ENCODE measurements at places on chromosomes 13 and 19.

DNA sequence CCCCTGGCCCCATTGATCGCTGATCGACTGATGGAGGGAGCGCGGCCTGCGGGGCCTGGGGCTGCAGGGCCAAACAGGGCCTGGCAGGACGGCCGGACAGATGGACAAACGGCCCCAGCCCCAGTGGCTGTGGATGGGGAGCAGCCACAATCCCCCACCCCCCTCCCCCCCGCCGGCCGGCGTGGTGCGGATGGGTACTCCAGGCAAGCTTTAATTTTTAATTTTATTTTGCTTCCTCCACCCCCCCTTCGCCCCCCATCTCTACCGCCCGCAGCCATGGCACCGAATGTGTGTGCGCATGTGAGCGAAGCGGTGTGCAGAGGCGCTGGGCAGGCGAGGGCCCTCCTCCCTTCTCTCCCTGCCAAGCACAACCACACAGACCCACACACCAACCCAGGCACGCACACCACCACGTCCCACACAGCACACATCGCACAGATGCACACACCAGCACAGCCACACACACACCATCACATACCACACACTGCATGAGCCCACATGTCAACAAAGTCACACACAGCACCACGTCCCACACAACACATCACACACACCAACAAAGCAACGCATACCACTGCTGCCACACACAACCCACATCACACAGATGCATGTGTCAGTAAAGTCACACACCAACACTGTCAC is 12.4 kb downstream of the ERFL start:
- no peak for DNase-seq

GRCh38 chr13:51601601-51602565 is 17.6 kb downstream of the WDFY2 start:
- peak; percentile 60 for DNase-seq

- DNase-seq = no peak
Measured at GRCh38 chr13:73189776-73190175, 131.0 kb downstream of the KLF5 start.

DNA sequence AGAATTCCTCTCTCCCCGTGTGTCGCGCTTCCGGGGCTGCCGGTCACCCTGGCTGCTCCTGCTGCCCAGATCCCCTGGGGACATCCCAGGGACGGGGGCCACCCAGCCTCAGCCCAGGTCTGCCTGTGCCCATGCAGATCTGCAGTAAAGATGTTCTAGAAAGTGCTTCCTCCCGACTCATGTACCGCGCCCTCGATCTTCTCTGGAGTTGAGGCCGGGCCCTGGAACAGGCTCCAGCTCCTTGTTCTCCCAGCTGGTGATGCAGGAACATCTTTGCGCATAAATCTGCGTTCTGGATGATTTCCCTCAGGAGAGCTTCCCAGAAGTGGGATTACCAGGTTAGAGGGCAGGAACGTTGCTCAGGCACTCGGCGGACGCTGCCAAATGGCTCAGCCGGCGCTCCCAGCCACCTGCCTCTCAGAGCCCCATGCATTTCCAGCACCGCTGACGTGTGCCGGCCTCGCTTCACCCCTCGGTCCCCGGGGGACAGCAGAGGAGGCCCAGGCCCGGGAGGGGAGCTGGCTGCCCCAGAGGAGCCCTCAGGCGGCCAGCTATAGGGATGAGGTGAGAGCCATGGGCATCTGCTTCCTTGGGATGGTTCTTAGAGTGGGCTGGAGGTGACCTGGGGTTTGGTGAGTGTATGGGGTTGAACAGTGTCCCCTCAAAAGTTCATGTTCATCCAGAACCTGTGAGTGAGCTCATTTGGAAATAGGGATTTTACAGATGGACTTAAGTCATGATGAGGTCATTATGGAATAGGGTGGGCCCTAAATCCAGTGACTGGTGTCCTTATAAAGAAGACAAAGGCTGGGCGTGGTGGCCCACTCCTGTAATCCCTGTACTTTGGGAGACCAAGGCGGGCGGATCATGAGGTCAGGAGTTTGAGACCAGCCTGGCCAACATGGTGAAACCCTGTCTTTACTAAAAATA is 42.6 kb downstream of the CRTC1 start:
- DNase-seq = no peak

DNA sequence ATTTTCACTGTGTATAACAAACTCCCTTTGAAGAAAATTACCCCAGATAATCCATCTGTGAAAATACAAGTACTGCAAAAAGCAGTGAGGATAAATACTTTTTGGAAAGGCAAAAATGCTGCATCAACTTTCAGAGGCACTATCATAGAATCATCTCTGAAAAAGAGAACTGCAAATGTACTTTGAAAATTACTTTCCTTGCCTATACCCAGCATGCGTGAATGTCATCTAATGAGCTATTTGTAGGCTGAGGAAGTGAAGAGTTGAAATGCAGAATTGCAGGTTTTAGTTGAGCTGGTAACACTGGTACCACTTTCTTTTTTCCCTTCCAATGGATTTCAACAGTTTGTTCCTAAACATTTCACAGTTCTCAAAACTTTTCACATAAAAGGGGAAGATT is 196.7 kb downstream of the TBC1D4 start:
- DNase-seq = no peak
